ENCODE measurements at places on chromosomes 6 and 20. TPM values are rescaled to one million over a fixed set of nuclear protein-coding genes. Genes with fewer than 3 reads are reported as not detected.

The OSER1 gene
- 67.6 TPM for total RNA-seq

The CCDC170 gene
- total RNA-seq: 1.6 TPM

The POPDC3 gene
- 23.6 TPM for total RNA-seq

The FNDC1 gene
- under 0.01 TPM for total RNA-seq

The IPCEF1 gene
- total RNA-seq: under 0.01 TPM

The OR12D3 gene
- total RNA-seq: not detected

The NUS1 gene
- total RNA-seq: 24.8 TPM

The HSPA12B gene
- total RNA-seq: 0.12 TPM
